Erythroblast (primary cell): ENCODE measurements at places on chromosomes 11 and 22.
A peak's percentile ranks its signal among the peaks of the same experiment; 100 is the strongest.

- DNase-seq: no peak
Measured at GRCh38 chr11:114362326-114362725, 38.0 kb downstream of the C11orf71 start.

DNA sequence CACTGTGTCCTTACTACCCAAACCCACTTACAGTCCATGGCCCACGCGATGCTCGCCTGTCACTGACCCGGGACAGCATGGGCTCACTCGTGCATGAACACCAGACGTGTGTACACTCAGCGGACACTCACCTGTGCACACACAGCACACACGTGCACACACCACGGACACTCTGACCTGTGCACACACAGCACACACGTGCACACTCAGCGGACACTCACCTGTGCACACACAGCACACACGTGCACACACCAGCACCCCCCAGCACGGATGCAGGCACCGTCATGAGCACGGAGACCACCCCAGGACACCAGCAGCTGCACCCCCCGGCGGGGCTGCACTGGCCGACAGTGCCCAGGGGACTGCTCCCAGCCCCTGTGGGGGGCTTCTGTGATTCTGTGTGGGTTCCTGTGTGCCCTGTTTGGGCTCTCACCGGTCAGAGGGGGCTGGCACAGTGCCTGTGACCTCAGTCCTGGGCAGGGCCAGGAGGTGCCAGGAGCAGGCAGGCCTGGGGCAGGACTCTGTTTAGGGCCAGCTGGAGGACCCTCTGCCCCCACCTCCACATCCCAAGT lies 20.2 kb downstream of the CRELD2 start:
- no peak for DNase-seq

DNA sequence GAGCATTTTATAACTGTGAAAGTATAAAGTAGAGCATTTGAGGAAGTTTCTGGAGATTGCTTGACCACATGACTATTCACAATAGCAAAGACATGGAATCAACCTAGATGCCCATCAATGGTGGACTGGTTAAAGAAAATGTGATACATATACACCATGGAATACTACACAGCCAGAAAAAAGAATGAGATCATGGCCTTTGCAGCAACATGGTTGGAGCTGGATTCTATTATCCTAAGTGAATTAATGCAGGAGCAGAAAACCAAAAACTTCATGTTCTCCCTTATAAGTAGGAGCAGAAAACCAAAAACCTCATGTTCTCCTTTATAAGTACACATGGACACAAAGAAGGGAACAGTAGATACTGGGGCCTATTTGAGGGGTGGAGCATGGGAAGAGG lies 30.3 kb downstream of the UVRAG start:
- no peak for DNase-seq

DNA sequence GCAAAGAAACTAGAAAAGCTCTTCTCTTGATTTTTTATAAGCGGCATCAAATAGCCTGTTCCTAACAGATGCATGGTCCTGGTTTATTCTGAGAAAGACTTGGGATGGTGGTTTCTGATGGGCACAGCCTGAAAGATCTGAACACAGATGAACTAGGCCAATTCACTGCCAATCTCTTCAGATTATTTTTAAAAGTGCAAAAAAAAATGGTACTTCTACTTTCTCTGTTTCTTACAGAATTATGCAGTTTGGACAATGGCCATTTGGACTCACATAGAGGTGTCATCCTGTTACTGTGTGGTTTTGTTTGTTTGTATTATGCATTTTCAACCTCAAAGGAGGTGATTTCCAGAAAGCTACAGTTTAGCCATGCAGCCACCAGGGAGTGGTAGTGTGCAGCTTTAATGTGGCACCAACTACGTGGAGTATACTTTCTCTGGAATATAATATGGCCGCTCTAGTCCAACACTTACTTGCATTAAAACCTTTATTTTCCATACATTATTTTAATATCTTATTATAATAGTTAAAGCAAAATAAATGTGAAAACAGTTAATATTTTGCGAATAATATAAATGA lies 469.8 kb upstream of the KIRREL3 start:
- peak; percentile 24 for DNase-seq

GRCh38 chr11:35864131-35864530 lies 79.7 kb upstream of the LDLRAD3 start:
- no peak for DNase-seq

DNA sequence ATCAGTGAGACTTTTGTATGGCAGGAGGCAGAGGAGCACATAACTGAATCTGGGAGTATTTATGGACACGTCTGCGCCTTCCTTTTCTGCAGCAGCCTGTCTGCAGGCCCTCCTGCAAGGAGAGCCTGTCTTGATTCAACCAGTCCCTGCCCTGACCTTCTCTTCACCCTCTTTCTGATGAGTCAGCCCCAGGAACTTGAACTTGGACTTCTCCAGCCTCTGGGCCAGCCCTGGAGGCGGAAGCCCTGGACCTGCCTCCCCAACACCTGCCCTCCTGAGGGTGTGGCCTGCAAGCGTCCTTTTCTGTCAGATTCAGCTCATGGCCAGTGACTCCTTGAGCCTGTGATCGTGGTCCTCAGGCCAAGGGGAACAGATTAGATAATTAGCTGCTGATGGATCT lies 20.0 kb downstream of the DAGLA start:
- no peak for DNase-seq

- peak; percentile 62 for DNase-seq
Measured at GRCh38 chr11:72642884-72643522, 31.2 kb downstream of the PDE2A start.

DNA sequence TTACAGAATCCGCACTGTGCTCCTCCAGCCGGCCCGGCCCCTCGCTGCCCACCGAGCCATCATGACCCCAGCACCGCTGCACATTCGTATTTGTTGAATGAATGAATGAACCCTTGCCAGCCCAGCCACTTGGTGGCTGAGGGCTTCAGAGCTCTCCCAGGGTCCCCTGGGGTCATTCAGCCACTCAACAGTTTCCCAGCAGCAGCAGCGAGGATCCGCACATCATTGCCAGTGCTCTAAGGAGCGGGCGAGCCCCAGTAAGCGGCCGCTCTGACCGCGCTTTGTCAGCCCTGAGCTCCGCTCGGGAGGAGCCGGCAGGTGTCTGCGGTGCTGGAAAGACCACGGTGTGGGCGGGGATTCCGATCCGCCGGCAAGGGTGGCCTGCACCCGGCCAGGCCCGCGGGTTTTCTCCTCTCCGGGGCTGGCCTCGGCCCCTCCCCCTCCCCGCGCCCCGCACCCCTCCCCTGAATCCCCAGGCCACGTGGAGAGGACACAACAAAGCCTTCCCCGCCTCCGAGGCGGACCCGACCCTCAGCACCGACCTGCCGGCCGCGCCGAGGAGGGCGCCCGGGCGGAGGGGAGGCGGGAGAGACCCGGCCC lies 563 bp downstream of the BID start:
- DNase-seq: peak; percentile 46

DNA sequence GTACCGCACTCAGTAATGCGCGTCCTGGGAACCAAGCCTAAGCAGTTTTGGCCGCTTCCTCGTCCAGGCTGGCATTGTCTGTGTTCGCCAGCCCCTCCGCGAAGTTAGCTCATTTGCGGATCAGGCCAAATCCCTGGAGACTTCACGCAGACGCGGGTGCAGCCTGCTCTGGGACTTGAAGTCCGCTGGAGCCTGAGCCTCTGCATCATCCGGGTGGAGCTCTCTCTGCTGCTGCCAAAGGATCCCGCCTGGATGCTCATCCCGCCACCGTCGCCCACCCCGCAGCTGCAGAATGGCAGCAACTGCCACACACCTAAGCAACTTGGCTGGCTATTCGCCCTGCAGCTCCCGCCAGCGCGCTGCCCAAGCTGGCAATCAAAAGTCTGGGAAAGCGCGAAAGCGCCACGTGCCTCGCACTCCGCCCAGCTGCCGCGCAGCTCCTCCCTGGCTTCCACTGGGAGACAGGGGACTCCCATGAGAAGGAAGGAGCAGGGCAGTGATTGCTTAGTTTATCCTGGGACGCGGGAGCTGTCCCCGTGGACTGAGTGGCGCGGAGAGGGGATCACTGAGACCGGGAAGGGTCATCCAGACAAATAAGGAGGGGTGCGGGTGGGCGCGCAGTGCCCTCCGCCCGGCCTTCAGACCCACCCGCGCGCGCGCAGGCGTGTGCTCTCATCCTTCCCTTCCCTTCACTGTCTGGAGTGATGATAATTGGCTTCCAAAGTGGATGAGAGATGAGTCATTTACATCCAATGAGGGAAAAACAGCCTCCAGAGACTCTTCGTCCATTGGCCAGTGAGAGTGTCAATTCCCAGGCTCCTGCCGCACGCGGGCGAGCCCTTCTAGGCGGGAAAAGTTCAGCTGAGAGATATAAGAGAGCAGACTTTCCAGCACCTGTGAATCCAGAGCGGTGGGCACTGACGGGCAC lies 23.2 kb upstream of the GLYATL1B start:
- DNase-seq: no peak

GRCh38 chr22:50009765-50010675 lies 2.5 kb downstream of the IL17REL start:
- no peak for DNase-seq

GRCh38 chr22:39290724-39291161 lies 28.7 kb downstream of the RPL3 start:
- no peak for DNase-seq

DNA sequence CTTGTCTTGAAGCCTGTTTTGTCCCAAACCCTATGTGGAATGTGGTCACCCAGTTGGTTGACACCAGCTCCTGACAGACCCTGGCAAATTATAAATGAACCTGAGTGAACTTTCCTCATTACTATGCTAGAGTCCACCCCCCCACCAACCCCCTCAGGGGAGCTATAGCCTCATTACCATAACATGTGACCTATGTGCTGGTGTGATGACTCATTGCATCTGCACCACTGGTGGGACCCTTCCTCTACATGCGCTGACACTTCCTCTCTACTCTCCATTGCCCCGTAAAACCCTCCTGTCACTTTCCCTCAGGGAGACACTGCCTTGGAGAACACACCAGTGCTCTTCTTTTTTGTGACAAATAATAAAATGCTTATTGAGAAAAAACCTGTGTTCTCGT lies 105.0 kb upstream of the SESN3 start:
- no peak for DNase-seq

DNA sequence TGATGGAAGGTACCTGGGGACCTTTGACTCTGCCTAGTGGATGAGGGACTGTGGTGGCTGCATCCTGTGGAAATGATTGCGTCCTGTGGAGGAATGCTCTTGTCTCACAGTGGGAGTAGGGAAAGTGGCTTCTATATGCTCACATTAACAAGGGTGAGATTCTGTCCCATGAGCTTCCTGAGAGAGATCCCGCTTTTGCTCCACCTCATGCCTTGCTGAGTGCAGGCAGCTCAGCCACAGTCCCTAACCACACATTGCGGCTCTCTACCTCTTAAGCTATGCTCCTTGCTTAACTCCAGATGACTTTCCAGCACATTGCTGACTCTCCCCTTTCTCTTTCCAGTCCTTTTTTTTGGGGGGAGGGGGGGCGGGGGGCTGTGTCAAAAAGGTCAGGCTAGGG lies 45.0 kb downstream of the TEAD1 start:
- DNase-seq: no peak

GRCh38 chr11:19664886-19665548 lies 47.6 kb upstream of the NAV2 start:
- no peak for DNase-seq

- no peak for DNase-seq
Measured at GRCh38 chr11:14396273-14396672, 37.3 kb upstream of the RRAS2 start.

- DNase-seq: no peak
Measured at GRCh38 chr11:117986981-117987574, 884 bp downstream of the IL10RA start.

GRCh38 chr11:128399251-128400121 lies 187.9 kb downstream of the ETS1 start:
- no peak for DNase-seq

- DNase-seq: no peak
Measured at GRCh38 chr11:95711162-95711944, 78.2 kb downstream of the FAM76B start.

GRCh38 chr22:37054600-37055365 lies 3.2 kb downstream of the KCTD17 start:
- DNase-seq: no peak

DNA sequence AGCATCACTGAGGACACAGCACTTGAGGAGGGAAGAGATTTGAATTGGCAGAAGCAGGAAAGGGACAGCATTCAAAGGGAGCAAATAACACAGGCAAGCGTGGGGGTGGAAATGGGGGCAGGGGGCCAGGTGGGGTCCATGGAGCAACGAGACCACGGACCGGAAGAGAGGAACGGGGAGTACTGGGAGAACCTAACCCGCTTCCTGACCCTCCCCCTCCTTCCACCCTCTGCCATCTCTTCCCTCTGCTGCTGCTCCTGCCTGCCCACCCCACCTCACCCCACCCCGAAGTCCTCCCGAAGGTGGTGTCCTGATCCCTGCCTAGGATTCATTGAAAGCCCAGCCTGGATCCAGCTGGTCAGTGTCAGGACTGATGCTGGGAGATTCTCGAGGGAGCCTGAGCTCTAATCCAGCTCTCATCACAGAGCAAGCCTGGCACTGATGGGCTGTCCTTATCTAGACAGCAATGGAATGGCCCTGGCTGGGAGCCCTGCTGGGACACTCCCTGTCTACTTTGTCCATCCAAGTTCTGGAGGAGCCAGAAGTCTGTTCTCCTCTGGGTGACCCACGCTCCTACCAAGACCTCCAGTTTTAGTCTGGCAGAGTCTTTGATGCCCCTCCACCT lies 105.0 kb downstream of the TRIM29 start:
- DNase-seq: no peak

DNA sequence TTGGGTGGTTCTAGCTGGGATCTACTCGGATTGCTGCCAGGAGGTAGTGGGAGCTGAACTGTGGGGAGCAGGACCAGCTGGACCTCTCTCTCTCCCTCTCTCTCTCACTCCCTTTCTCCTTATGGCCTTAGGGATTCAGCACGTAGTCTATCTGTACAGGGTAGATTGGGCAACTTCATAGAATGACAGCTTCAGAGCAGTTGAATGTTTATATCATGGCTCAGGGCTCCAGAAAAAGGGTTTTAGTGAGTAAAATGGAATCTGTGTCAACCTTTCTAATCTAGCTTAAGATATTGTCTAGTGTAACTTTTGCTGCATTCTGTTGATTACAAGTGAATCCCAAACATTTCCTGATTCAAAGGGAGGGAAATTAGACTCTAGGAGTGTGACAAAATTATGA lies 127.7 kb upstream of the PDGFD start:
- no peak for DNase-seq

GRCh38 chr22:19846620-19847344 lies 7.9 kb downstream of the GNB1L start:
- DNase-seq: no peak

GRCh38 chr11:17905477-17905876 lies 107.4 kb downstream of the SERGEF start:
- no peak for DNase-seq
